NCI-H2171 treated with DMSO at 0.1 percent for 48 hours (cell line): ENCODE measurements at places on chromosomes 4 and X.
A peak's percentile ranks its signal among the peaks of the same experiment; 100 is the strongest.

- DNase-seq: no peak
Observed at GRCh38 chr4:65738134-65738533, 67.8 kb upstream of the EPHA5 start.

- no peak for DNase-seq
Observed at GRCh38 chr4:158182736-158183135, 9.9 kb upstream of the GASK1B start.

- no peak for DNase-seq
Observed at GRCh38 chrX:18833071-18833731, 125.8 kb downstream of the PPEF1 start.

GRCh38 chr4:55947254-55947882 lies 1.4 kb upstream of the CEP135 start:
- DNase-seq: no peak

DNA sequence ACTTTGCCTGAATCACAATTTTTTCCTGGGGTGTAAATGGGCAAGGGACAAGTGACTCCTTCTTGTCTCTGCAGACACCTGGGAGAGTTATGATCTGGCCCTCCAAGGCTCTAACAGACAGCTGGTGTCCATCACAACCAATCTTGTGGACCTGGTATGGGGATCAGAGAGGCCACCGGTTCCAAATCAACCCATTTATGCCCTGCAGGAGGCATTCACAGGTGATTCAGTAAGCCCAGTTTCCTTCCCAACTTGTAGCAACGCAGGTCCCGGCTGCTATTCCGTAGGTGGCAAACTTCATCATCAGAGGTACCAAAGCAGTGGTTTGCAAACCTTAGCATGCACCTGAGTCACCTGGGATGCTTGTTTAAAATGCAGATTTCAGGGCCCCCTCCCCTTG lies 8.8 kb downstream of the XPNPEP2 start:
- no peak for DNase-seq

DNA sequence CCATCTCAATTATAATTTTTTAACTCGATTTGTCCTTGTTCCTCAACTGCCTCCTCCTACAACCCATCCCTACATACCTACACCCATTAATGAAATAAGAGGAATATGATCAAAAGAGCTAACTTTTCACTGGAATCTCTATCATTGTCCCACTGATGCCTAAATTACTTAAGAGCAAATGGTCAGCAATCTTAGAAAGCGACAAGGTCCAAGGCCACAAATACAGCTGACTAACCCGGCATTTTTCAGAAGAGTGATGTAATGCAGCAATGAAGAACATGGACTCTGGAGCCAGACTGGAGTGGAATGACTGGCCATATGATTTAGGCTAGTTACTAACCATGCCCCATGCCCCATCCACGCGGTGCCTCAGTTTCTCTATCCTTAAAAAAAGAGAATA lies 56.2 kb downstream of the PPA2 start:
- DNase-seq: no peak

GRCh38 chr4:158667651-158668198 lies 4.0 kb downstream of the C4orf46 start:
- no peak for DNase-seq

DNA sequence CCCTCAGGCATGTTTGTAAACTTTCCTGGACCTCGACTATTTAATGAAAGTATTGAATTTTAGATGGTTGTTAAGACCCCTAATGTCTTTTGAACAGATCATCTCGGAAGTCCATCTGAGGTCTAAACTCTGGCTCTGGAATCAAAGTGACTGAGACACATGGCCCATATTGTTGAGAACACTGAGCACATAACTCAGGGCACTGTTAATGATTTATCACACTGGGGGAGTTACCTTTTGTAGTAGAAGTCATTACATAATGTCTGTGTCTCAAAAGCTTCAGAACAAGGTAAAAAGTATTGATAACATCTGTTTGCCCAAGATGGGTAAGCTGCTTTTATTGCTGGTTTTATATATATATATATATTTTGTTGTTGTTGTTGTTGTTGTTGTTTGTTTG lies 103.4 kb upstream of the HS3ST1 start:
- no peak for DNase-seq

DNA sequence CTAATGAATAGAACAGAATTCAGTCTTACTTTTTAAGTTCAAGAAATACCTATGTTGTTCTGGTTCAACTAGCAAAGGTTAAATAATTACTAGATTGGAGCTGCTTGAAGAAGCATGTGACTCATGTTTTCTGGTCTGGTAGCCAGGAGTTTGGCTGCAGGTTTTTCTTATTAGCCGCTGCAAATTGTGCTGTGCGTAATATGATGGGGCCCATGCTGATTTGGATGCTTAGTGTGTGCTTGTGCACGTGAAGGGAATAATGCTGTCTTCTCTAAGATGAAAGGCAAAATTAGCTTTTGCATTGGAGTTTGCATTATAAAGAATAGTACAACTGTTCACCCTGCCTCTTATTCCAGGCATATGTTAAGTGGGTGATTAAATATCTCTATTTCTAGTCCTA lies 219.6 kb downstream of the SNCA start:
- DNase-seq: peak; percentile 27

GRCh38 chr4:1772853-1773538 lies 20.1 kb upstream of the FGFR3 start:
- DNase-seq: peak; percentile 85

- no peak for DNase-seq
Observed at GRCh38 chr4:72468904-72469502, 100.0 kb downstream of the ADAMTS3 start.

DNA sequence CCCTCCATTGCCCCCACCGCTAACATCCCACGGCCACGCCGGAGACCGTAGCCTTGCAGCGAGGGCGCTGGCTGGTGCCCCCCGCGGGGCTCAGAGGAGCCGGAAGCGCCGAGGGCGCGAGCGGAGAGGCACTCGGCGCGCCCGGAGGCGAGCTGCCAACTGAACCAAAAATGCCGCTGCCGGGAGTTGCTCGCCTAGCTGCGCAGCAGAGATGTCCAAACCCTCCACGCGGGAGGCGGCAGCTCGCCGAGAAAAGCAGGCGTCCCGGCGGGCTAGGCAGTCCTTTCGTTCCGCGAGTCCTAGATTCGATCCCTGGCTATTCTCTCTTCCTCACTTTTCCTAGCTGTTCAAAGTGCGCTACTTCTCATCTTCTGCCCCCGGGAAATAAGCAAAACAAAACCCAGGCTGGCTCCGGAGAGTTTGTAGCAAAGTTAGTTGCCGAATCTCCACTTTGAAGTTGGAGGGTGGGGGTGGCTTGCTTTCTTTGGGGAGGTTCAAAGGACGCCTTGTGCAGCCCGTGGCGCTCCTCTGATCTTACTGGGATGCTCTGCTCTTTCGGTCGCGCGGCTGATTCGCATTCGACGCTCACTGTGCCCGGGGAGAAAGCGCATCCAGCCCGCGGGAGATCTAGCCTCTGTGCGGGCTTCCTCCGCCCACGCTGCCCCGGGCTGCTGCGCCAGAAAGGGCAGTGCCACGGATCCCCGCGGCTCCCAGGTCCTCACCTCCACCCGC lies 723 bp downstream of the NKX6-1 start:
- DNase-seq: peak; percentile 32

GRCh38 chr4:89492581-89493071 lies 185.0 kb upstream of the GPRIN3 start:
- no peak for DNase-seq

DNA sequence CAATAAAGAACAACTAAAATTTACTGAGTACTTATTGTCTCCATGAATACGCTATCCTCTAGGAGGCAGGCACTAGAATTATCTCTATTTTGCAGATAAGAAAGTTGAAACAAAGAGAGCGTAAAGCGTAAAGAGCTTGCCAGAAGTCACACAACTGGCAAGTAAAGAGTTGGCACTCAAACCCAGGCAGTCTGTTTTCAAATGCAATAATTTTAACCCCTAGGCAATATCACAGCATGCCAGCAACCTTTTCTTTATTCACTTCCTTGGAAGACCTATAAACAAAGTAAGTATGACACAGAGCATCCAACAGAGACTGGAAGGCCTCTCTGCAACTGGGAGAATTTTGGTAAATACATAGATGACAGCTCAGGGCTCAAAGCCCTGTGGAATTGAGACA lies 23.2 kb upstream of the AMELX start:
- no peak for DNase-seq

- no peak for DNase-seq
Observed at GRCh38 chr4:145843639-145844038, 95.0 kb downstream of the ZNF827 start.
